HuH-7.5 (cell line): ENCODE measurements at places on chromosomes 4 and X.

DNA sequence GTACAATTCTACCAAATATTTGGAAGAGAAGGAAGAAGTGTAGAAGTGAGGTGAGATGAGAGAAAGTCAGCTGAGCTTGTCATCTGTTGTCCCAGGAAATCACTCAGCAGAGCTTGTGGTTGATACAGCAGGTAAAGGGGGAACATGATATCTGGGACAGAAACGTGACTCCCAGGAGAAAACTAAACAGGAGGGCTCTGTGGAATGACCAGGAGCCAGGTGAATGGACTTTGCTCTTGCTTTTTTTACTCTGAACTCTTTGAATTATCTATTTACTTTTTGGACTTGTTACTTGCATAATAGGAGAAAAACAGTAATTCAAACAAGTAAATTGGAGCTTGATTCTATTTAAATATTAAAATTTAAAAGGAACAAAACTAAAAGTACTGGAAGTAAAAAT lies 555.6 kb upstream of the FRG1 start:
- no peak for DNase-seq

GRCh38 chr4:93313197-93313596 lies 515.4 kb upstream of the ATOH1 start:
- no peak for DNase-seq

DNA sequence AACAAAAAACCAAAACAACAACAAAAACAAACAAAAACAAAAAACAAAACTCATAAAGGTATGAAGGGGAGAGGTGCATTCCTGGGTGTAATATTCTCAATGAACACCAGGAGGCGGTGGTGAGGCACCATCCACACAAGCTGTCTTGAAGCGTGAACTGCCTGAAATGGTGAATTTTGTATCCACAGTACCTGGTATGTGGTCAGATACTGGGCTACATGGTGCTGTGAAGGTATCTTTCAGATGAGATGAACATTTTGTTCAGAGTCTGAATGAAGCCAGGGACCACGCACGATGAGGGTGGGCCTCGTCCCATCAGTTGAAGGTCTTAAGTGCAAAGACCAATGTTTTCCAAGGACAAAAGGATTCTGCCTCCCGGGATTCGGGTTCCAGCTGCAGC lies 58.5 kb downstream of the ASMT start:
- no peak for DNase-seq

DNA sequence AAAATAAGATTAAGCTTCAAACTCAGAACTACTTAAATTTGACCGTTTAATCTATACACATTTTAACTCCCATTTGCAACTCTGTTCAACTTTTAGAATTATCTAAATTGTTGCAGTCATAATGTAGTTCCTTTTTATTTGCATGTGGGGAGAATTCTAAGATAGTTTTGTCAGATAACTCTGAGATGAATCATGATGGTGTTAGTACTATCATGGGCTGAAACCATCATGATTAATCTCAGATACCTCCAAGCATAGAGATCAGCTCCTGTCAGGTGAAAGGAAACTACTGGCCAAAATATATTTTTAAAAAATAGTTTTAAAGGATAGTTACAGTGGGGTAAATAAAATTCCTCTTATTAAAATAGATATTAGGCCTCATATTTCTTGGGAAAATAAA lies 39.0 kb downstream of the FBXO8 start:
- no peak for DNase-seq

- DNase-seq = no peak
Observed at GRCh38 chrX:139903210-139903609, 29.6 kb downstream of the ATP11C start.

DNA sequence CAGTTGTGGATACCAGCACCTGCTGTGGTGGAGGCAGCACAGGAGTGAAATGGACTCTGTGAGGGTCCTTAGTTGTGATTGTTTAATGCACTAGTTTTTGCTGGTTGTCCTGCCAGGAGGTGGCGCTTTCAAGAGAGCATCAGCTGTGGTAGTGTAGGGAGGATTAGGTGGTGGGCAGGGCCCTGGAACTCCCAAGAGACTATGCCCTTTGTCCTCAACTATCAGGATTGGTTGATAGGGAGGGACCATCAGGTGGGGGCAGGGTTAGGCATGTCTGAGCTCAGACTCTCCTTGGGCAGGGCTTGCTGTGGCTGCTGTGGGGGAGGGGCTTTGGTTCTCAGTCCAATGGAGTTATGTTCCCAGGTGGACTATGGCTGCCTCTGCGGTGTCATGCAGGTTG lies 121.9 kb downstream of the RRAGB start:
- DNase-seq = no peak

DNA sequence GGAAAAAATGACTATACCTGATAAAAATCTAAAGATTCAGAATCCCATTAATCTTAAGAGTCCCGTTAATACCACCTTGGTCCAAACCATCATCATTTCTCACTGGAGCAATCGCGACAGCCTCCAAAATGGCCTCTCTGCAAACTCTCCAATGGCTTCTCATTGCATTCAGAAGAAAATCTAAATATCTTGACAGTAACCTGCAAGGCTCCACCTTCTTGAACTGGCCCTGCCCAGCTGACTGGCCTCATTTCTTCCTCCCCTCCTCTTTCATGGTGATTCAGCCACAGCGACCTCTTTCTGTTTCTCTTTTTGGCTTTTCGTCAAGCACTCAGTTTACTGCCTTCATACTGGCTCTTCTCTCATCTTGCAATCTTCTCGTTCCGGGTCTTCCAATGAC lies 56.2 kb upstream of the GPRIN3 start:
- DNase-seq = no peak

DNA sequence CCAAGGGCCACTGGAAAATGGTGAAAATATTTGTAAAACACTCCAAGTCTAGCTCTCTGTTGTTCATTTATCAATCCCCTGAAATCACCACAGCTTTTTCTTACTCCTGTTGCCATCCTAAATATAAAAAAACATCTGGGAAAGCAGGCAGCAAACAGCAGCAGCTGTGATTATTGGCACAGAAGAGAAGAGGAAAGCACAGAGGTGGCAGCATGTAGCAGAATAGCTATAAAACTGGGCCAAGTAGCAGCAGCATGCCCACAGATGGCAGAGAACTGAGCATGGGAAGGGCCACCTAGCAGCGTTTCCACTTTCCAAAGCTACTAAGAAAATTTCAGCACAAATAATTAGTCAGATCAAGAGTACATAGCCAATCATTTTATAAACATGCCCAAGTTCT lies 307.2 kb downstream of the SLC7A11 start:
- no peak for DNase-seq

- DNase-seq = no peak
Observed at GRCh38 chr4:109079731-109080130, 222.7 kb downstream of the COL25A1 start.

DNA sequence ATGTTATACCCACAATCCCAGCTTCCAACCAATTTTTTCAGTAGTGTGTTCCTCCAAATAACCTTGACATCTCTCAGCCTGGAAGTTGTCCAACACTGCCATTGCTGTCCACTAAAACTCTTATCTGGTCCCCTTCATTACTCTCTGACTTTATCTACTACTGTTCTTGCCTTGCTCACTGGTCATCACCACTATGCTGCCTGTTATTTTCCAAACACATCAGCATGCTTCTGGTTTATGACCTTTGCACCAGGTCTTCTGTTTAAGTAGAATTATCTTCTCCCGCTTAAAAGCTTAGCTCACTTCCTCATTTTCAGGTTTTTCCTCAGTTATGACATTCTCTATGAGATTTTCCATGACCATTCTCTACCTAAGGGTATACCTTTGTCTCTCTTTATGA lies 5.5 kb downstream of the ELMOD2 start:
- DNase-seq = peak; percentile 19

- no peak for DNase-seq
Observed at GRCh38 chr4:186297013-186297645, 31.1 kb downstream of the F11 start.

- no peak for DNase-seq
Observed at GRCh38 chr4:182808673-182809416, 108.3 kb downstream of the DCTD start.

DNA sequence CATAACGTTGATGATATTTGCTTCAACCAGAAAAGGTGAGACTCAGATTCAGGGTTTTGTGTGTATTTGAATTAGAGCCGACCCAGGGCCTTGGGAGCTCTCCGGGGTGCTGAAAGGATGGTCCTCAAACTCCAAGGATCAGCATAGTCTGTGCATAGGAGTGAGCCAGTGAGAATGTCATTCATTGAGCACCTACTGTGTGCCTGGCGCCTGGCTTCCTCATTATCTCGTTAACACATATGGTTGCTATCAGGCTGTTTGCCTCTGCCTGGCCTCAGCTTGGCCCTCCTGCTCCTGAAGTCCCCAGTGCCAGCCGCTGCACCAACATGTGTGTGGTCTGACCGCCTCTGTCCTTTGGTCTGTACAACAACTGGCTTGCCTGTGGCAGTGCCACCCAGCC lies 25.1 kb upstream of the JAKMIP1 start:
- DNase-seq = peak; percentile 56

- peak; percentile 90 for DNase-seq
Observed at GRCh38 chr4:683982-684622, 4.8 kb downstream of the SLC49A3 start.

DNA sequence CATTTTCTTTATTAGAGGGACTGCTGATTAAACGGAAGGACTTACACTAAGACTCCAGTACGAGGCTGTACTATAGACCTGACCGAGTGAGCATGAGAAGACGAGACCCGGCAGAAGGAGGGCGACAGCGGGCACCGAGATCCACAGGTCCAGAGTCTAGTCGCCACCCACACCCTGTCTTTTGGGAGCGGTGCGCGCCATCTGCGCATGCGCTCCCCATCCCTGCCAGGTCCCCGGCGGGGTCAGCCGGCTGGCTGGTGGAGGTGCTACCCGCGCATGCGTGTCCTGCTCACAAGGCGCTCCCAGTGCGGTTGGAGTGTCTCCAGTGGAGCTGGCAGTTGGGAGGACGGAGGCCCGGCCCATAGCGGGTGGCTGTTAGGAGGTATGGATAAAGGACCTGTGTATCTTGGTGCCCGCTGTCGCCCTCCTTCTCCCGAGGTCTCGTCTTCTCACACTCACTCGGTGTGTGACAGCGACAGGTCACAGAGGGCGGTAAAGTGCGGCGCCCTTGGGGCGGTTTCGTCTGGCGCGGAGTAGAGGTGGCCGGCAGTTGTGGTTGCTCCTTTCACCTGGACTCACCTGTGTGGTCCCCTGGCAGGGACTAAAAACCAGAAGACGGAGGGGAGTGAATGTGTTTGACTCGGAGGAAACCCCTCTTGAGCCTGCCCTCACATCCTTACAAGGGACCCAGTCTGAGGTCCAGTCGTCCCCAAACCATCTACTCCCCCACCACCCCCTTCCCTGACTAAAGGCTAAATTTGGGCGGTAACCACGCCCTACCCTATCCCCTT lies 7.6 kb upstream of the HSD17B10 start:
- DNase-seq = peak; percentile 88

DNA sequence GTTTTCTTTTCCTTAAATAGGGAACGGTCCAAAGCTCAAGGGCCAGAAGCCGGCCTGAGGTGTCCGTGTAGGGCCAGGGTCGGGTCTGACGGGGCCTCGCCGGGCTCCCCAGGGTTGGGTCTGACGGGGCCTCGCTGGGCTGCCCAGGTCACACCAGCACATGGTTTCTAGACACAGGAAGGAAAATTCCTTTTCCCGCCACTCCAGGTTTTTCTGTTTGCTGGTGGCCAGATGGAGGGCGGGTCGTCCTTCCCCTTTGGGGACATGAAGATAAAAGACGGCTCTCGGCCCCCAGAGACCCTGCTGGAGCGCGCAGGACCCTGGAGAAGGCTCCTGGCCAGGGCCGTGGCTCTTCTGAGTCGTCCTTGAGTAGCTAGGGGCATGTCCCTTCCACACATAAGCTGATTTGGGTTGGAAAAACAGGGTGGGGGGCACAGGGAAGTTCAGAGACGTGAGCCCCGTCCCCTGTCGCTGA lies 35.1 kb downstream of the PIGG start:
- DNase-seq = no peak

DNA sequence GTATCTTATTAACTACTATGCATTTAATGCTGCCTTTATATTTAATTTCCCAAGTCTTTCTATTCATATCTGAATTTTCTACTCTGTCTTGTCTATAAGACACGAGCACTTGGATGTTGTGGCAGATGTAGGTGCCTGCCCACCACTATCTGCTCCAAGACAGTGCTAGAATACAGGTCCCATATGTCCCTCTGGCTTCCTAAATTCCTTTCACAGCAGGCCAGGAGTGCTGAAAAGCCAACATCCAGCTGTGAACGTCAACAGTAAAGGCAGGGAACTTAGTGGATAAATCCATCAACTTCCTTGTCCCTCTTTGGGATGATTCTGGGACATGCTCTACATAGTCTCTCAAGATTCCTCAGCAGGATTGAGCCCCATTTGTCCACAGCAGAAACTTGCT lies 245.1 kb upstream of the ETNPPL start:
- DNase-seq = no peak
